Hair follicular keratinocyte (primary cell): ENCODE measurements at places on chromosomes 1 and 21. TPM values are rescaled to one million over a fixed set of nuclear protein-coding genes. Genes with fewer than 3 reads are reported as not detected.

SELP gene
- not detected in 2 replicates for total RNA-seq

AMY1B gene
- not detected in 2 replicates for total RNA-seq

TMEM240 gene
- not detected in 2 replicates for total RNA-seq

OR2W3 gene
- 0.86 TPM in 1 of 2 replicates, not detected in the other for total RNA-seq

PRR9 gene
- not detected in 2 replicates for total RNA-seq

SUSD4 gene
- total RNA-seq = 0.47 and 2.9 TPM in 2 replicates

ADORA3 gene
- not detected in 2 replicates for total RNA-seq

LRRC7 gene
- not detected in 2 replicates for total RNA-seq

CATSPERE gene
- total RNA-seq = not detected in 2 replicates

ZNF683 gene
- not detected in 2 replicates for total RNA-seq

AGRN gene
- 211 and 412 TPM in 2 replicates for total RNA-seq

TEX38 gene
- not detected in 2 replicates for total RNA-seq

CTBS gene
- total RNA-seq = 8.2 and 13.3 TPM in 2 replicates

PLXNA2 gene
- total RNA-seq = 14.4 and 21.0 TPM in 2 replicates

INKA2 gene
- total RNA-seq = 2.0 and 2.1 TPM in 2 replicates

ZNF326 gene
- total RNA-seq = 3.0 and 5.1 TPM in 2 replicates
